Activated T-helper 17 cell treated with anti-CD3 and anti-CD28 coated beads, Interleukin-2, amount 50 U/mL, for 72 hours (primary cell): ENCODE measurements at places on chromosomes 1 and 21. TPM values are rescaled to one million over a fixed set of nuclear protein-coding genes. Genes with fewer than 3 reads are reported as not detected.

- no peak for ATAC-seq
Observed at GRCh38 chr1:87563211-87563610, 234.5 kb downstream of the LMO4 start.

GRCh38 chr1:232425421-232425820 is 204.5 kb downstream of the SIPA1L2 start:
- ATAC-seq, result no peak

- no peak for ATAC-seq
Observed at GRCh38 chr1:202086579-202087350, 36.0 kb upstream of the GPR37L1 start.

WNT3A gene
- not detected for total RNA-seq

GRCh38 chr1:14881775-14882672 is 271.5 kb upstream of the TMEM51 start:
- no peak for ATAC-seq

FMO3 gene
- not detected for total RNA-seq

TNFRSF4 gene
- total RNA-seq, result 384 TPM

SLC30A2 gene
- not detected for total RNA-seq

DNA sequence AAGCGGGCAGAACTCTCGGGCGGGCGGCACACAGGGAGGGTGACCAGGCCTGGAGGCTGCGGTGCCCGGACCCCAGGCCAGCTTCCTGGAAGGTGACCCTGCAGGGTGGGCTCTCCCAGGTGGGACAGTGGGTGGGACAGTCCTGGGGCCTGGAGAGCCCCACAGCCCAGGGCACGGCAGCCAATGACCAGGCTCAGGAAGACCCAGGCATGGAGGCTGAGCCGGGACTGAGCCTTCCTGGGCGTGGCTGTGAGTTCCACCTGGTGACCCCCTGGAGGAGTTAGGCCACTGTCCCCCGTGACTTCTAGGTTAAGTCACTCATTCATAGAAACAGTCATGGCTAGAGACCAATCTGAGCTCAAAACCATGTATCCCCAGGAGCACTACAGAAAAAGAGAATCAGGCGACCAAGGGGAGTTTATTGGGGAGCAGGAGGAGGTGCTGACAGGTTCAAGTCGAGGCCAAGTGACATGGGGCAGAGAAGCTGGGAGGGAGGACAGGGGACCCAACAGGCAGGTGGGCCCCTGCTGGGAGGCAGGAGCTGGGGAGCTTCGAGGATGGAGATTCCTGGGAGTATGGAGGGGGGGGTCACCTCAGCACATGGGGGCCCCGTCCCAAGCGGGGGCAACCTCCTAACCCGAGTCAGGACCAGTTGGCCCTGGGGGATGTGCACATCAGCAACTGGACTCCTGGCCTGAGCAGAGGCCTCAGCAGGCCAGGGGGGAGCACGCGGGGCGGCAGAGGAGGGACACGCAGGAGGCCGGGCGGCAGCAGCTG is 1.2 kb downstream of the KRTAP10-5 start:
- no peak for ATAC-seq

- ATAC-seq, result no peak
Observed at GRCh38 chr1:219681876-219682275, 69.0 kb upstream of the ZC3H11B start.

S1PR1 gene
- total RNA-seq, result 147 TPM

SORT1 gene
- total RNA-seq, result 0.78 TPM

DNA sequence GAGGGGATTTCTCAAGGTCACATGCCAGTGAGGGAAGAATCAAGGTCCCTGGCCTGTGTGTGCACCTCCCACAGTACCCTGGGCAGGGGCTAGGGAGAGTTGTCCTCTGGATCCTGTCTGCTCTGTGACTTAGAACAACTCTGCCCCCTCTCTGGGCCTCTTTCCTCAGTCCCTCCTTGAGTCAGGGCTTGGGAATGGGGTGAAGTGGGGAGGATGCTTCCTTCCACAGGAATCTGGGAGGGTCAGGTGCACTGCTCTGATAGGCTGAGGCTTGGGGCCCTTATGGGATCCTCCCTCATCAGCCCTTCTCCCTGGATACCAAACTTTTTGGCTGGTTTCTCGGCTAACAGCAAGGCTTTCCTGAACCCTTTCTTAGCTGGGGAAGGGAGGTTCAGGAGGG is 2.5 kb downstream of the TRNP1 start:
- ATAC-seq, result no peak

DNA sequence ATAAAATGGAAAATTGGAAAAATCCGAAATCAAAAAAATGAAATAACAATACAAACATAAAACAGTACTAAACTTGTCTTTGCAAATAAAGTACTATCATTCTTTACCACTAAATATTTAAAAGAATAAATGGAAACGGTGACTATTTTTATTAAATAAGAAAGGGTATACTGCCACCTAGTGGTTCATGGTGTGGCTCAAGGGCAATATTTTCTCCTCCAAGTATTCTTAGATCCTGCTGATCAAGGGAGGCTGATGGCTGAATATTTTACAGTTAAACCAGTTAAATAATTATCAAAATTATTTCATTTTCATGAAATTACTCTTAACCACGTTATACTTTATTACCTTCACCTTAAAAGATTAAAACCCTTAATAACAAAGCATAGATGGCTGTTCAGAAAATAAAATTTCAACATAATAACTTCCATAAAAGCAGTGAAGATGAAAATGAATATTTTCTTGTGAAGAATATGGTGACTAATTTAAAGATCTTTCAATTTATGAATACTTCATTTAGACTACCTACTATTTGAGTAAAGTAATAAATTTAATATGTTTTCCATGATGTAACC is 1793.9 kb downstream of the NCAM2 start:
- no peak for ATAC-seq

DNA sequence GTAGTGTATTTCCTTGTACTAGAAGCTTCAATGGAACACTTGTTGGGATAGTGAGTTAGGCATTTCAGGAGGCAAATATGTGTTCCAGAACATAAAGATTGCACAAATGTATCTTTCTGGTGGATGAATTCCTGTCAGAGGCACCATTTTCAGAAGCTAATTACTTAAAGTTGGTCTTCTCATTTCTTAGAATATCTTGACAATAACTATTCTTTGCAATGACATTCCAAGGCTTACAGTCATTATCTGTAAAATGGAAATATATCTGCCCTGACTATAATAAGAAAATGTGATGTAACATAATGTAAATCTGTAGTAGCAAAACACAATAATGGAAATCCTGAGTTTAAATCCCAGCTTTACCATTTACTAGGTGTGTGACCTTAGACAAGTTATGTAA is 2.7 kb downstream of the VCAM1 start:
- no peak for ATAC-seq

FAM163A gene
- total RNA-seq, result not detected

- no peak for ATAC-seq
Observed at GRCh38 chr1:171506525-171507304, 21.4 kb downstream of the PRRC2C start.

DHDDS gene
- 56.6 TPM for total RNA-seq

SLC37A1 gene
- 3.8 TPM for total RNA-seq

- no peak for ATAC-seq
Observed at GRCh38 chr1:16207318-16208269, 4.9 kb downstream of the ARHGEF19 start.

LINGO4 gene
- 4.0 TPM for total RNA-seq

GPR52 gene
- 5.1 TPM for total RNA-seq

PIK3R3 gene
- 2.2 TPM for total RNA-seq

PADI2 gene
- 0.26 TPM for total RNA-seq

GRCh38 chr1:30741239-30741894 is 16.2 kb downstream of the LAPTM5 start:
- no peak for ATAC-seq

- ATAC-seq, result peak; percentile 74
Observed at GRCh38 chr1:207619871-207620542, 24.9 kb upstream of the CR1L start.

SLC45A3 gene
- 0.37 TPM for total RNA-seq

SPRR3 gene
- total RNA-seq, result not detected
